ENCODE measurements at places on chromosomes 7 and 10. TPM values are rescaled to one million over a fixed set of nuclear protein-coding genes. Genes with fewer than 3 reads are reported as not detected.

The CYP17A1 gene
- not detected for total RNA-seq

The SLC26A3 gene
- not detected for total RNA-seq

The GIMAP2 gene
- total RNA-seq, result 10.4 TPM

- DNase-seq, result no peak
These were observed 560.2 kb downstream of the KCNMA1 start for GRCh38 chr10:77077316-77077945.

DNA sequence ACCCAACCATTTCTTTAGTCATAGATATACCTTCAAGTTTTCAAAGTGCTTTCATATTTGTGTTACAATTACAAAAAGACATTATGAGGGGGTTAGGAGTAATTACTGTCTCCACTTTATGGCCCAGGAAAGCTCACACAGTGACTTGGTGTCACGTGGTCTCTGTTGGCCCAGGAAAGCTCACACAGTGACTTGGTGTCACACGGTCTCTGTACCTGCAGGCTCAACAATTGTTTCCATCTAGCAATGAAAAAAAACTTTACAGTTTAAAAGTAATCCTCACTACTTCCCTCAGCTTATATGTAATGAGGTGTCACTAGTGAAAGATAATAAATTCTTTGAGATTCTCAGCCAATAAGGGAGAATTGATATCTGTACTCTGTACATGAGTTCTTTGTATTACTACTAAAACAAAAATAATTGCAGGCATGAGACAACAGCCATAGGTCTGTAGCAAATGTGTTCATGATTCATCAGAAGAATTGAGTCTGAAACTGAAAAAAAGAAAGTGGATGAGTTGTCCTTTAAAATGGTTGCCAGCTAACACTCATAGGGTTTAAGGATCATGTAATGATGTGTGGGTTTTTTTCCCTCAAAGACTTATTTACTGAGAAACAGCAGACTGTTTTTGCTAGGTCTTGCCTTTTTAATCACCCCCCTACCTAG lies 10.9 kb downstream of the OGDH start:
- DNase-seq, result no peak

Measured in omental fat pad (tissue), 4 donors.